ENCODE measurements at places on chromosomes 11 and 22. TPM values are rescaled to one million over a fixed set of nuclear protein-coding genes. Genes with fewer than 3 reads are reported as not detected.
A peak's percentile ranks its signal among the peaks of the same experiment; 100 is the strongest.

DNA sequence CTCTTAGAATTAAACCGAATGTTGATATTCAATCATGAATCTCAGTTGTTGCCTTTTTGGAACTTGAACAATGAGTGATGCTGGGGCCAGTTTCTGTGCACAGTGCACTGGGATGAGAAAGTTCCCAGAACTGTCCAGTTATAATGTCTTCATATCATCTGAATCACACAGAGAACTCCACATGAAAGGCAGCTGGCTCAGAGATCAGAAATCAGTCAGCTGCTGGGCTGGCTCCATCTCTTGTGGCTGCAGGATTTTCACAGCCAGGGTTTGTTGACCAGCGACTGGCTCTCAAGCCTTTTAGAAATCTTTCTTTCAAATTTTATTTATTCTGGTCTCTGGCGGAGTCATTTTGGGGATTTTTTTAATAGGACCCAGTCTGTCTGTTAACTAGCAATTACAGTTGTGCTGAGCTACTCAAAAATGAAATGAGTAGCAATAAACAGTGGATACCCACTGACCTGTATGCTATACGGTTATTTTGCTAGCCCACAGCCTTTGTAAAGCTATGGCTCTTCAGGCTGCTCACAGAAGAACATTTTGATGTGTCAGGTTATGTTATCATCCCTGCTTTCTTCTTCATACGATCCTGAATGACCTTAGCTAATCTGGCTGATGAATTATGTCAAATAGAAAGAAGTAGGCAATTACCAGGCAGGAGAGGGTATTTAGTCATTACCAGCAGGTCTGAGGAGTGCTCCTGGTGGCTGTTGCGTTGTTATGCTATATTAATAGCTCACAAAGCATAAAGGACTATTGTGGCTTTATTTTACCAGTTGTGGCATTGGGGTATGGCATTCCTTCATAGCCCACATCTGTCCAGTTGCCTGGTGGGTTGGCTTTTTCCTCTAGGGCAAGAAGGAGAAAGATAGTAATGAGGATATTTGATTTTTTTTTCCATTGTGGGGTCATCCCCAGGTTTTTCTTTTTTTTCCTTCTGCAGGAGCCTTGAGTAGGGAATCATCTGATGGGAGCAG lies 3.6 kb downstream of the FAT3 start:
- no peak for DNase-seq
- H3K27me3 ChIP-seq: peaks cover 37% of the 10 kb centered on the region
- H3K4me1 ChIP-seq: peaks cover 5% of the 10 kb centered on the region
- H3K36me3 ChIP-seq: no peaks in the 10 kb centered on the region
- H3K4me3 ChIP-seq: no peak overlapping the region

GRCh38 chr11:30206249-30206996 lies 24.4 kb upstream of the FSHB start:
- no peak overlapping the region for H3K4me3 ChIP-seq
- peaks cover 2% of the 10 kb centered on the region for H3K27me3 ChIP-seq
- H3K27ac ChIP-seq: no peak overlapping the region
- DNase-seq: no peak
- H3K4me1 ChIP-seq: no peaks in the 10 kb centered on the region
- H3K36me3 ChIP-seq: no peaks in the 10 kb centered on the region

DNA sequence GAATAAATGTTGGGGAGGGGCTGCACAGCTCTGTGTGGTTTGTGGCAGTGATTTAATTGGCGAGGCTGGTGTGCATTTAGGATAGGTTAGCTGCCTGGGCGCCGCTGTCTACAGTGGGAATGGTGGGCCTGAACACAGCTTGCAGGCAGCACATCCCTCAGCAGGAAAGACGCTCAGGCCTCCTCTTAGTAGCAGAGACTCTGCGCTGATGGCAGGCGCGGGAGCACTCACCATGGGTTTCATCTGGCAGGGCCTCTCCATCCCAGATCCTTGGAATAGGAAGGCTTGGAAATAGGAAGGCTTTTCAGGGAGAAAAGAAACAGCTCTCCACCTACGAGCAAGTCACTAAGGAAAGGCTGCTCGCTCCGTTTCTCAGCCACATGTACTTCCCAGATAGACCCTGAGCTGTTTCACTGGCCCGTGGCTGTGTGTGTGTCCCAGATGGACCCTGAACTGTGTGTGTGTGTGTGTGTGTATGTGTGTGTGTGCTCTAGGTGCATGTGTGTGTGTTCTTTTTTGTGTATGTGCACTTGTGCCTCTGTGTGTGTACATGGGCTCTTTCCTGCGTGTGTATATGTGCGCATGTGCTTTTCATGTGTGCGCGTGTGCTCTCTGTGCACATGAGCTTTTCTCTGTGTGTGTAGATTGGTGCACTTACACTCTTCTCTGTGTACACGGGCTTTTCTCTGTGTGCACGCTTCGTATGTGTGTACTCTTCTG lies 144.0 kb downstream of the TBC1D22A start:
- H3K4me1 ChIP-seq: peaks cover 2% of the 10 kb centered on the region
- H3K36me3 ChIP-seq: no peaks in the 10 kb centered on the region
- no peak for DNase-seq
- H3K27ac ChIP-seq: no peak overlapping the region
- no peaks in the 10 kb centered on the region for H3K27me3 ChIP-seq

- H3K27ac ChIP-seq: no peak overlapping the region
- H3K27me3 ChIP-seq: no peaks in the 10 kb centered on the region
- no peak for DNase-seq
- no peak overlapping the region for H3K4me3 ChIP-seq
- H3K4me1 ChIP-seq: no peaks in the 10 kb centered on the region
- H3K36me3 ChIP-seq: no peaks in the 10 kb centered on the region
Measured at GRCh38 chr11:5922749-5923426, 19.2 kb upstream of the OR56A3 start.

The OSBP2 gene
- 0.61 TPM for total RNA-seq

- H3K27me3 ChIP-seq: peaks cover 6% of the 10 kb centered on the region
- no peak overlapping the region for H3K4me3 ChIP-seq
- DNase-seq: no peak
Measured at GRCh38 chr11:123145220-123145619, 49.8 kb downstream of the CLMP start.

GRCh38 chr11:34899633-34900016 lies 16.6 kb downstream of the APIP start:
- no peaks in the 10 kb centered on the region for H3K27me3 ChIP-seq
- DNase-seq: no peak

GRCh38 chr11:82864268-82864667 lies 36.0 kb downstream of the PRCP start:
- H3K27me3 ChIP-seq: no peaks in the 10 kb centered on the region
- H3K4me3 ChIP-seq: no peak overlapping the region
- peak; percentile 32 for DNase-seq
- no peak overlapping the region for H3K27ac ChIP-seq
- H3K4me1 ChIP-seq: peaks cover 2% of the 10 kb centered on the region

DNA sequence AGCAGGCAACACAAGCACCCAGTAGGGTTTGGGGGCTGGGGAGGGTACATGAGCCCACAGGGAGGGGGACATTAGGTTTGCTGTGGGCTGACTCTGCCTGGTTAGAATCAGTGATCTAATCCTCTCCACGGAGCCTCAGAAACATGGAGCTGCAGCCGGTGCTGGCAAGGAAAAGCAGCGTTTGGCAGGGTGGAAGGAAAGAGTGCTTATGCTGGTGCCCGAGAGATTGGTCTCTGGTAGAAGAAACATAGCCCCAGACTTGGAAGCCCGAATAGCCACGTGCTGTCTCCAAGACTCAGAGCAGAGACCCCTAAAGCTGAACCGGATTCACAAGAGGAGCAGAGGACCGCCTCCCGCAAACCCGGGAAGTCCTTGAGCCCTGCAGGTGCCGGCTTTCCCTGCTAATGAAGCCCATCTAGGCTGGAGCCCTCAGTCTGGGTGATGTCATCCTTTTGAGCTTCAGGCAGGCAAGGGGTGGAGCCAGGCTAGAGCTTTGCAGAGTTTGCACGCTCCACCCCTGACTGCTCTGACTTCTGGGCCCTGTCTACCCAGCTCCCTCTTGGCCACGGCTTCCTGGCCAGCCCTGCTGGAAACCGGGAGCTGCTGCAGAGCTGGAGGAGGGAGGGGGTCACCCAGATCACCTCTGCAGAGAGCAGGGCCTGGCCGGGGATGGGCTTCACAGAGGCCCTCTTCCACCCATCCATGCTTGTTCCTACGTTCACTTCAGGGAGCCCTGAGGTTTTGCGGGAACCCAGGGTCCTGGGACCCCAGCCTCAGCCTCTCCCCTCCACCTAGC lies 35.0 kb upstream of the JAM3 start:
- H3K27me3 ChIP-seq: peaks cover 3% of the 10 kb centered on the region
- H3K27ac ChIP-seq: peak overlapping the region; percentile 74
- DNase-seq: peak; percentile 73
- peaks cover 4% of the 10 kb centered on the region for H3K36me3 ChIP-seq
- H3K4me3 ChIP-seq: peak overlapping the region; percentile 66

GRCh38 chr11:68927280-68928135 lies 23.8 kb downstream of the IGHMBP2 start:
- no peak overlapping the region for H3K27ac ChIP-seq
- no peak for DNase-seq
- peaks cover 56% of the 10 kb centered on the region for H3K36me3 ChIP-seq
- H3K4me1 ChIP-seq: peaks cover 6% of the 10 kb centered on the region
- no peak overlapping the region for H3K4me3 ChIP-seq

GRCh38 chr11:9639099-9639498 lies 24.8 kb upstream of the SWAP70 start:
- no peak overlapping the region for H3K4me3 ChIP-seq
- peaks cover 3% of the 10 kb centered on the region for H3K4me1 ChIP-seq
- no peaks in the 10 kb centered on the region for H3K36me3 ChIP-seq

DNA sequence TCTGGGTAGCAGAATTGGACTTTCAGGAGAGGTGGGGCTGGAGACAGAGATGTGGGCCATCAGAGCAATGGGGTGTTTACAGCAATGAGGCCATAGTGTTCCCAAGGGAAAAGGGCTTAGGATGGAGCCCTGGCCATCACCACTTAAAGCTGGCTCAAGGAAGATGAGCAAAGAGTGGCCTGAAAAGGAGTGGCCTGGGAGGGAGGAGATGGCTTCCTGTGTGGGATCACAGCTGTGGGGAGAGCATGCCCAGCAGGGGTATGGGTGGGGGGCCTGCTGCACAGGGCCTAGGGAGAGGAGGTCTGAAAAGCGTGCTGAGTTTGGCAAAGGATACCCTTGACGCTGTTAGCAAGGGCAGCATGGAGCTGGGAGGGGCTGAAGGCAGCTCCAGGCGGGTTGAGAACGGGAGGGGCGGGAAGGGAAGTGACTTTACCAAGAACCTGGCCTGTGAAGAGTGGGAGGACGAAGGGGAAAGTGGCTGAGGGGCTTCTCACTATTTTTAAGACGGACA lies 13.9 kb downstream of the LRRC32 start:
- no peaks in the 10 kb centered on the region for H3K36me3 ChIP-seq
- no peak for DNase-seq
- no peak overlapping the region for H3K27ac ChIP-seq

- H3K4me3 ChIP-seq: no peak overlapping the region
- H3K27me3 ChIP-seq: peaks cover 35% of the 10 kb centered on the region
- H3K36me3 ChIP-seq: no peaks in the 10 kb centered on the region
- DNase-seq: no peak
- H3K4me1 ChIP-seq: no peaks in the 10 kb centered on the region
- no peak overlapping the region for H3K27ac ChIP-seq
Measured at GRCh38 chr11:120146413-120147093, 8.6 kb upstream of the TRIM29 start.

DNA sequence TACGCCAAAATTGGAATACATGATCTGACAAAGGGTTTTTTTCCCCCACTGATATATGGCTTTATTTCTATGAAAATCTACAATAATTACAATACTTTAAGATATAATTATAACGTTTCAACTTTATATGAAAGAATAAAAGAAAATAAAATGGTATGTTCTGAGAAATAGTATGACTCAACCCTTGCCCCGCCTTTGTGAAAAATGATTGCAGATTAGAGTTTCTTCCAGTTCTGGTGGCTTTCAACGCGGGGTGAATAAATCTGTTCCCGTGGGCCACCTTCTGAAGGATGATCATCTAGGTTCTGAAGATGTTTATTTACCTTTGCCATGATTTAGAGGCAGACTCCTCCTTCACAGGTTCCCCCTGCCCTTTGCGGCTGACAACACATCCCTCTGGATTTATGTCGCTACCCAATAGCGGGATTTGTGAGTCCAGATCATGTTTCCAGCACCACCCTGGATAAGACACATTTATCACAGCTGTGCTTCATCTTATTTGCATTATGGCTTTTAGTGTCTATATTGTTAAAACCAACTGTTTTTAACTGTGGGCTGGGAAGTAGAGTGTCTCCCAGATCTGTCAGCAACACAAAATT lies 607.0 kb upstream of the KIRREL3 start:
- H3K4me1 ChIP-seq: no peaks in the 10 kb centered on the region
- no peaks in the 10 kb centered on the region for H3K36me3 ChIP-seq
- H3K27ac ChIP-seq: no peak overlapping the region
- no peaks in the 10 kb centered on the region for H3K27me3 ChIP-seq
- no peak overlapping the region for H3K4me3 ChIP-seq

DNA sequence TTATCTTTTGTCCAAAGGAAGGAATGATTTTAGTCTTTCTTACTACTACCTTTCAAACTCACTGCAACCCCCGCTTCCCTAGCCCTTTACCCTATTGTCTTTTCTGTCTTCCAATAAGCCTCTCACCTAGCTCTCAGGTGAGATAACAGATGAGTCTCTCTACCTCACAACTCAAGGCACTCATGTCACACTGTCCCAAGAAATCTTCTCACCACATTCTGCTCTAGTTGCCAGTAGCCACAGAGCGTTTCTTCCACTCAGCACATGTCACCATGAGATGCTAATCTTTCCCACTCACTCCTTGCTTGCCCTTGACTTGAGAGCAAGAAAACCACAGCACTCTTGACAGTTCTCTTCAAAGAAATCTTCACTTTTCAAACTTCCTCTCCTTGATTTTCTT lies 32.7 kb upstream of the TMEM41B start:
- H3K4me1 ChIP-seq: peaks cover 29% of the 10 kb centered on the region
- no peaks in the 10 kb centered on the region for H3K36me3 ChIP-seq
- no peak for DNase-seq
- peaks cover 9% of the 10 kb centered on the region for H3K27me3 ChIP-seq
- no peak overlapping the region for H3K27ac ChIP-seq

- H3K4me1 ChIP-seq: no peaks in the 10 kb centered on the region
- H3K36me3 ChIP-seq: peaks cover 3% of the 10 kb centered on the region
- H3K27ac ChIP-seq: no peak overlapping the region
- no peak for DNase-seq
- H3K4me3 ChIP-seq: no peak overlapping the region
Measured at GRCh38 chr11:765802-766091, 11.5 kb downstream of the GATD1 start.

- H3K4me3 ChIP-seq: no peak overlapping the region
- no peak for DNase-seq
- H3K27ac ChIP-seq: no peak overlapping the region
- no peaks in the 10 kb centered on the region for H3K4me1 ChIP-seq
Measured at GRCh38 chr11:57368106-57368844, 12.7 kb downstream of the PRG3 start.

GRCh38 chr11:81687057-81687456 lies 1046.6 kb downstream of the FAM181B start:
- H3K36me3 ChIP-seq: no peaks in the 10 kb centered on the region
- no peaks in the 10 kb centered on the region for H3K27me3 ChIP-seq
- H3K4me1 ChIP-seq: no peaks in the 10 kb centered on the region
- no peak overlapping the region for H3K4me3 ChIP-seq
- no peak overlapping the region for H3K27ac ChIP-seq
